Stimulated activated naive CD4-positive, alpha-beta T cell treated with Interleukin-2 at 50 U/mL for 16 hours (primary cell): ENCODE measurements at places on chromosomes 4 and X.

DNA sequence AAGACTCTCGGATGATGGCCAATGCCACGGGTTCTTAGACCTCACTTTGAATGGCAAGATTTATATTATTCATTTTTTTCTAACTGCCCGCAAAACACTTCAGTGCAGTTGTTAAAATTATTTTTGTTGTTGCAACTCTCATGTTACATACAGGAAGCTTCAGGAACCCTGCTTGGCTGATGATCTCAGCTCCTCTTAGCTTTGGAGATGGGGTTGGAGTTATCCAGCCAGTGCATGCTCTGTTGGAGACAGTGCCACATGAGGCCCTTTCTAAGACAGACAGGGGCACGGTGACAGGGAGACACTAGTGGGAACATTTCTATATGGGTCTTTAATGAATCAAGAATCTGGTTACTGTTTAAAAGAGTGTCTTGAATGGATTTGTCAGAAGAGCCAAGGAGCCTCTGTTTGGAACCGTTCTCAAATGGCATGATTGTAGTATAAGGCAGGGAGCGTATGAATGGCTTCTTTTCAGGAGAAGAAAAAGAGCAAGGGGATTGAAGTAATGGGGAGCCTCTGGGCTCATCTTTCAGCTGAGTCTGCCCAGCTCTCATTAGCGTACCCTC lies 61.9 kb upstream of the ENPP6 start:
- DNase-seq = no peak

GRCh38 chrX:139304471-139304870 lies 226.1 kb upstream of the F9 start:
- DNase-seq = no peak

DNA sequence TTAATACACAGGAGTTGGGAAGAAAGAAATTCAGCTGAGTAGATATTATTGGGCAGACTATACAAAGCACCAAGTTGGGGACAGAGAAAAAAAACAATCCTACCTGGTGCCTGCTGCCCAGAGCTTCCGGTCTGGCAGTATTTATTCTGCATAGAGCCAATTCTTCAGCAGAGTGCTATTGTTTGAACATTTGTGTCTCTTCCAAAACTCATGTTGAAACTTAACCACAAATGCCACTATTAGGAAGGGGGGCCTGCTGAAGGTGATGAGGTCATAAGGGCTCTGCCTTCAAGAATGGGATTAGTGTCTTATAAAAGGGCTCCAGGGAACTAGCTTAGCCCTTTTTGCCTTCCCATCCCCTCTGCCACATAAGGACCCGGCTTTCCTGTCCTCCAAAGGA lies 136.2 kb downstream of the EVC2 start:
- no peak for DNase-seq

GRCh38 chr4:55363691-55364351 lies 17.8 kb downstream of the SRD5A3 start:
- DNase-seq = no peak

- DNase-seq = no peak
Observed at GRCh38 chrX:20197641-20198210, 56.1 kb upstream of the EIF1AX start.

DNA sequence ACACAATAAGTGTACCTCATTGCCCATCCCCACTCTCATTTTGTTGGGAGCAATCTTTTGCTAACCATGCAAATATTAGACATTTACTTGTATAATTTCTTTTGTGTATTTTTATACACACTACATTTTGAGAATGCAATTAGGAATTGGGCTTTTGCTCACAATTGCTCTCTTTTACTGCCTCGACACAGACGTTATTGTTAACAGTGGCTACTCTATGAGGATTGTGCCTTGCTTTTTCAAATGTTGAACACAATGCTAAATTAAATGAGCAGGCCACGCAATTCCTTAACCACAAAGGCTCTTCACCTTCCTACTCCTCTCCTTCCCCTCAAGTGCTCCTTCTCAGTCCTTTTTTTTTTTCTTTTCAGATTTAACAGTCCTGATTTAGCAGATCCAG lies 42.8 kb upstream of the HPF1 start:
- no peak for DNase-seq

DNA sequence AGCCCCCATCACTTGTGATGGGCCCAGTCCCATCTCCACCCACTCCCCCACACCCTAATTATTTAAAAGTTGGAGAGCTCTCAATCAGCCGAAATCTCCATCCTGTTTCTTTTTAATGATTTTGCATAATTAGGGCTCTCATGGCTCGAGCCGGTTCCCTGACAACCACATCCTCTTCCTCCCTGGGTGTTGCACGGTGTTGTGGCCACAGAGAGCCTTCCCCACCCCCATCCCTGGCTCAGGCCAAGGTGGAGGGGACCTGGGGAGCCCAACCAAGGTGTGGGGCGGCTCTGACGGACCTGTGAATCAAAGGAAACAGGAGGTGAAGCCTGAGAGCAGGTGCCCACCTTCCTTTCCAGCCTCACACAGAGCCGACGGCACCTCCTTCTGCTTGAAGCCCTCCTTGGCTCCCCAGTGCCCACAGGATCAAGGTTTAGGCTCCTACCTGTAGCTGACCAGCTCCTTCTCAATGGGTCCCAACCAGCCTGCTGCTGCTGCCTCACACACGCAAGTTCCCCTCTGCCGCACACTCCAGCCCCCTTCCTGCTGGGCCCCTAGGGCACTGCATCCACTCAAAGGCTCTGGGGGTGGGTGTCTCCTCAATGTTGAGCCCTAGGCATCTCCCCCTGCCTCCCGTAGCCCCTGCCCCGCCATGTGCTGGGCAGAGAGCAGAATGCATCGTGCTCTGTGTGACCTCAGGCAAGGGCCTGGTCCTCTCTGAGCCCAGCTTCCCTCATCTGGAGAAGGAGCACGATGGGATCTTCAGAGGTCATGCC lies 68.7 kb downstream of the WFS1 start:
- no peak for DNase-seq

- DNase-seq = no peak
Observed at GRCh38 chr4:140154572-140154891, 548 bp upstream of the MAML3 start.

DNA sequence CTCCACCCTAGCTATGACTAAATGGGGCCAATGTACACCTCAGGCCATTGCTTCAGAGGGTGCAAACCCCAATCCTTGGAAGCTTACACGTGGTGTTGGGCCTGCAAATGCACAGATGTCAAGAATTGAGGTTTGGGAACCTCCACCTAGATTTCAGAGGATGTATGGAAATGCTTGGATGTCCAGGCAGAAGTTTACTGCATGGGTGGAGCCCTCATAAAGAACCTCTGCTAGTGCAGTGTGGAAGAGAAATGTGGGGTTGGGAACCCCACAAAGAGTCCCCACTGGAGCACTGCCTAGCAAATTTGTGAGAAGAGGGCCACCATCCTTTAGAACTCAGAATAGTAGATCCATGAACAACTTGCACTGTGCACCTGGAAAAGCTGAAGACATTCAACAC lies 284.1 kb downstream of the ANTXR2 start:
- no peak for DNase-seq

DNA sequence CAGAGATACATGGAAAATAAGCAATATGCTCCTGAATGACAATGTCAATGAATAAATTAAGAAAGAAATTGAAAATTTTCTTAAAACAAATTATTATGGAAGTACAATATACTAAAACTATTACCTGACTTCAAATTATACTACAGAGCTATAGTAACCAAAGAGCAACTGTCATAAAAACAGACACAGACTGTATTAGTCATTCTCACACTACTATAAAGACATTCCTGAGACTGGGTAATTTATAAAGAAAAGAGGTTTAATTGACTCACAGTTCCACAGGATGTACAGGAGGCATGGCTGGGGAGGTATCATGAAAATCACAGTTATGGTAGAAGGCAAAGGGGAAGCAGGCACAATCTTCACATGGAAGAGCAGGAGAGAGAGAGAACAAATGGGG lies 60.0 kb upstream of the CYSLTR1 start:
- DNase-seq = no peak

- no peak for DNase-seq
Observed at GRCh38 chr4:177505171-177505615, 63.0 kb upstream of the AGA start.

- no peak for DNase-seq
Observed at GRCh38 chrX:136920001-136920400, 39.5 kb upstream of the RBMX start.
